Forelimb muscle (tissue), 1 donor: ENCODE measurements at places on chromosomes 13 and 19. TPM values are rescaled to one million over a fixed set of nuclear protein-coding genes. Genes with fewer than 3 reads are reported as not detected.
A peak's percentile ranks its signal among the peaks of the same experiment; 100 is the strongest.

STRN4 gene
- polyA plus RNA-seq = 46.7 TPM

ZNF729 gene
- polyA plus RNA-seq = 0.06 TPM

C1QTNF9B gene
- polyA plus RNA-seq = 2.0 TPM

ZNF415 gene
- polyA plus RNA-seq = 10.4 TPM

SLC10A2 gene
- polyA plus RNA-seq = not detected

MIPEP gene
- 7.9 TPM for polyA plus RNA-seq

APOC4 gene
- polyA plus RNA-seq = not detected

OR1M1 gene
- not detected for polyA plus RNA-seq

PMIS2 gene
- polyA plus RNA-seq = not detected

ARMC6 gene
- 26.0 TPM for polyA plus RNA-seq

IGFL1 gene
- polyA plus RNA-seq = not detected

SLC25A41 gene
- polyA plus RNA-seq = 0.23 TPM

CATSPERD gene
- not detected for polyA plus RNA-seq

APLP1 gene
- 7.1 TPM for polyA plus RNA-seq

WTIP gene
- 18.7 TPM for polyA plus RNA-seq

GRCh38 chr13:76160961-76161925 is 525.1 kb downstream of the LMO7 start:
- DNase-seq = peak; percentile 39

- no peak for DNase-seq
Measured at GRCh38 chr19:41877916-41878905, 1.1 kb downstream of the CD79A start.

GRCh38 chr19:18284712-18285360 is 3.4 kb upstream of the JUND start:
- DNase-seq = no peak

- no peak for DNase-seq
Measured at GRCh38 chr19:50869479-50869878, 3.8 kb upstream of the KLK2 start.

GRCh38 chr13:71327266-71327665 is 539.7 kb downstream of the DACH1 start:
- no peak for DNase-seq

DNA sequence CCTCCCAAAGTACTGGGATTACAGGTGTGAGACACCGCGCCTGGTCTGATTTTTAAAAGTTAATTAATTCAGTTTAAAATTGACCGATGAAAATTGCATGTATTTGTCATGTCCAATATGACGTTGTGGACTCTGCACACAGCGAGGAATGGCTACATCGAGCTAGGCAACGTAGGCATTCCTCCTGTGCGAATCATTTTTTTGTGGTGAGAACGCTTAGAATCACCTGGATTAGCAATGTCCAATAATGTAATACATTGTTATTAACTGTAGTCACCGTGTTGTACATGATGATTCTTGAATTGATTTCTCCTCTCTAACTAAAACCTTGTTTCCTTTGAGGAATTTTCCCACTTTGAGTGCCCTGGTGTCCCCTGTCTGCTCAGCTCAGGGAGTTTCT is 3.4 kb downstream of the LAIR2 start:
- DNase-seq = no peak

GRCh38 chr13:102597029-102597961 is 509 bp downstream of the TPP2 start:
- no peak for DNase-seq

DNA sequence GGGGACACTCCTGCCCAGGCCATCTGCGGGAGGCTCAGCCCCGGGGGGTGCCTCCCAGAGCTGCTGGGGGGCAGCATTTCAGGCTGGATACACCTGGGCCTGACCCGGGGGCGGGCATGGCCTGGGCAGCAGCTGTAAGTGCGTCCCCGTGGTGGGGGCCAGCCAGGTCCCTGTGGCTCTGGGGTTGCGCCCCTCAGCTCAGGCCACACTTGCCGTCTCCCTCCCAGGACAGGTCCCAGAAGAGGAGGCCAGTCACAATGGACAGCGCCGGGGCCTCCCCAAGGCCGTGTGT is 11.6 kb downstream of the CBARP start:
- no peak for DNase-seq

DNA sequence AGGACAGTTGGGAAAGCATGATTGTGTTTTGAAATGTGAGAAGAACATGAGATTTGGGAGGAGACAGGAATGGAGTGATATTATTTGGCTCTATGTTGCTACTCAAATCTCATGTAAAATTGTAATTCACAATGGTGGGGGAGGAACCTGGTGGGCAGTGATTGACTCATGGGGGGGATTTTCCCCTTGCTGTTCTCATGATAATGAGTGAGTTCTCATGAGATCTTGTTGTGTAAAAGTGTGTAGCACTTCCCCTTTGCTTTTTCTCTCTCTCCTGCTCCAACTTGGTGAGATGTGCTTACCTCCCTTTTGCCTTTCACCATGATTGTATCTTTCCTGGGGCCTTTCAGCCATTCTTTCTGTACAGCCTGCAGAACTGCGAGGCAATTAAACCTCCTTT is 1261.0 kb upstream of the ATXN8OS start:
- DNase-seq = no peak

GRCh38 chr19:50874211-50874610 is 972 bp downstream of the KLK2 start:
- DNase-seq = no peak

- DNase-seq = no peak
Measured at GRCh38 chr19:40584007-40584406, 7.3 kb downstream of the SHKBP1 start.

- no peak for DNase-seq
Measured at GRCh38 chr13:89496478-89496877, 1825.3 kb downstream of the SLITRK5 start.

GRCh38 chr13:79614250-79614918 is 133.4 kb downstream of the NDFIP2 start:
- DNase-seq = no peak

- no peak for DNase-seq
Measured at GRCh38 chr19:37991841-37992248, 84.8 kb downstream of the SIPA1L3 start.

DNA sequence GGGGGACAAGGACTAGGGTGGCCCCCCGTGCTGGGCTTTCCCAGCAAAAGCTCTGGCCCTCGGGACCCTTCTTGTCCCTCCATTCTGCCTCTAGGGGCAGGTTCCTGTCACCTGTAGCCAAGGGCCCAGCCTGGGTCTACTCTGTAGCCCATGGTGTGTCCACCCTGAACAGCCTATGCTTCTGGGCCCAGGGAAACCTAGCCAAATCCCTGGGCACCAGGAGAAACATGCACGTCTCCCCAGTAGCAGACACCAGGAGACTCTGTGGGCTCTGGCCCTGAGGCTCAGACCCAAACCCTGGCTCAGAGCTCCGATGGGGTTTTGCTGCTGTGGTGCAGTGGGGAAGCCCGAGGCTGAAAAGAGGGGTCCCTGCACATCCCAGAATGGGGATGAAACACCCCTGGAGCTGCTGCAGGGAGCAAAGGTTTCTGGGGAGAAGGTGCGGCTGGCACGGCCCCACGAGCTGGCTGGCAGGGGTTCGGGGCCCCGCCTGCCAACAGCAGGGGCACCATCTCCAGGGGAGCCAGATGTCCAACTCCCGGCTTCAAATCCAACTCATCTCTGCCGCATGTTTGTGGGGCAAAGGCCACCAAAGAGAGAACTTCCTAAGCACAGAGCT is 18.2 kb downstream of the CEBPG start:
- DNase-seq = no peak

DNA sequence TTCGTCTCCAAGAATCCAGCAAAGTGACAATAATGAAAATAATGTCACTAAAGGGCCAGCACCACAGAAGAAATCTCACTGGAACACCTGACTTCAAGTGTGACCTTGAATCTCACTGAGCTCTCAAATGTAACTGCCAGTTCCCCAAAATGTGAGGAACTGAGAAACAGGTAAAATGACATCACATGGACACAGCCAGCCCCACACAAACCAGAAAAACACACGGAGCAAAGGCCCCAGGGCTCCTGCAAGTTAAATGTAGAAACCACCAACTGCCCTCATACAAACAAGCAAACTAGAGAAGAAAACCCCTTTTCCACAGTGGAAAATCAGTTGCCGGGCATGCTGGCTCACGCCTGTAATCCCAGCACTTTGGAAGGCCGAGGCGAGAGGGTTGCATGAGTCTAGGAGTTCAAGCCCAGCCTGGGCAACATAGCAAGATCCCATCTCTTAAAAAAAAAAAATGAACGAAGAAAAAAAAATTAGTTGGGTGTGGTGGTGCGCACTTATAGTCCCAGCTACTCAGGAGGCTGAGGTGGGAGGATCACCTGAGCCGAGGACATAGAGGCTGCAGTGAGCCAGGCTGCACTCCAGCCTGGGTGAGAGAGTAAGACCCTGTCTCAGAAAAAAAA is 8.7 kb upstream of the KANK2 start:
- DNase-seq = no peak

DNA sequence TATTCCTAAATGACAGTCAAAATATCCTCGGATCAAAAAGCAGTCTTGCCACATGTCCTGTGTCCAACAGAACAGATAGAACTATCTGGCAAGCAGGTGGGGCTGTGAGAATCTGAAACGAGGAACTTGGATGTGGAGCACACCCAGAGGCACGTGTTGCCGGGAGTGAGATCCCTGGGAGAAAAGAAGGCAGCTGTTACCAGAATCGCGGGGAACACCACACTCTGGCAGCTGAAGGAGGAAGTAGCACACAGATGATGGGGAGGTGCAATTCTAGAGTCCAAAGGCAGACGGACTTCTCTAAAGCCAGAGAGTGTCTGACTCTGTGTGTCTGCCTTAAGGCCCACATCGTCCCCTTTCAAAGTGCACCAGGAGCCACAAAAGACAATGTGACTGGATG is 22.3 kb downstream of the SLC7A1 start:
- DNase-seq = peak; percentile 29

GRCh38 chr13:110214637-110215036 is 92.3 kb downstream of the COL4A1 start:
- DNase-seq = no peak

DNA sequence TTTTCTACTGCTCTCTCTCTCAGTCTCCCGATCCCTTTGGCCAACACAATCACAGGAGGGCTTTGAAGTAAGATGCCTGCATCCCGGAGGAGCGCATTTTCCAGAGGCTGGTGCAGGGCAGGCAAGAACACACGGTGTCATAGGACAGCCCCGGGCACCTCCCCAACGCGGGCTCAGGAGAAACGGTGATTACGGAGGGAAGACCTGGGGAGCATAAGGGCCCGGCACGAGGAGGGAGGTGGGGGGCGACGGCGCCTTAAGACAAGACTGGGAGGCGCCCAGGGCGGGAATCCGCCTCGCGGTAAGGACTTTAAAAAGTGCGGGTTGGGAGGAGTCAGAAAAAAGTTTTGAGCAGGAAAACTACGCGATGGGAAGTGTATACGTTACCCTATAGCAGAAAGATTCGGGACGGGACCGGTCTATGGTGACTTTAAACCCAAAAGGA is 18.7 kb upstream of the ZNF888 start:
- no peak for DNase-seq

- no peak for DNase-seq
Measured at GRCh38 chr13:77697217-77698103, at the start of gene SLAIN1. Gene SLAIN1, plus strand, starts transcription at chr13:77697687. Its CDS starts 227 bp downstream, at chr13:77697914.

GRCh38 chr19:46271481-46272197 is 25.2 kb upstream of the HIF3A start:
- DNase-seq = no peak

DNA sequence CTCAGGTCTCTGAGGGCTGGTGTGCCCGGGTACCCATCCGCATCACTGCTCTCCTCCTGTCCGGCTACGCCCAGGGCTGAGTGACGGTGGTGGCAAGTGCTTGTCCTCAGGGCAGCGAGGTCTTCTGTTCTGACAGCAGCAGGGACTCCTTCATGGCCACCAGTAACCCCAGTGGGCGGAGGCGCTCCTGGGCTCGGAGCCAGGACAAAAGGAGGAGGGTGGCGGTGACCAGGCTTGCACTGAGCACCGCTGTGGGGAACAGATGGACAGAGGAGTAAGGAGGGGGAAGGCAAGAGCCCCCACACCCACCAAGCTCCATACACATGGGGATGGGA is 5.8 kb downstream of the CD320 start:
- no peak for DNase-seq

DNA sequence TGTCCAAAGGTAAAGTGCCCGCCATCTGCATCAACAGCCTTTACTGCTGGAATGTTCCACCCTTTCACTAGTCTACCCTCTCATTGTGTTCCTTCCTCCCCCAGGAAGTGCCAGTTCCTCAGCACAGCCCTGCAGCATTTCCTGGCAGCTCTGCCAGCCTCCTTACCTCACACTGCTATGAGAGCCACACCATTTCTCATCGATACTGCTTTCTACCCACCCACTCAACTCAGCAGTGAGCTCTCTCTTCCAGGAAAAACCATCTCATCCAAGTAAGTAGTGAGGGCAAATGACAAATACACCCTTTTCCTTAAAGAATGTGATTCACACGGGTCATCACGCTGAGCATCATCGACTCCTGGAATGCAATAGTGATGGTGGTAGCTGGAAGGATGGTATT is 19.8 kb downstream of the UQCRFS1 start:
- no peak for DNase-seq

DNA sequence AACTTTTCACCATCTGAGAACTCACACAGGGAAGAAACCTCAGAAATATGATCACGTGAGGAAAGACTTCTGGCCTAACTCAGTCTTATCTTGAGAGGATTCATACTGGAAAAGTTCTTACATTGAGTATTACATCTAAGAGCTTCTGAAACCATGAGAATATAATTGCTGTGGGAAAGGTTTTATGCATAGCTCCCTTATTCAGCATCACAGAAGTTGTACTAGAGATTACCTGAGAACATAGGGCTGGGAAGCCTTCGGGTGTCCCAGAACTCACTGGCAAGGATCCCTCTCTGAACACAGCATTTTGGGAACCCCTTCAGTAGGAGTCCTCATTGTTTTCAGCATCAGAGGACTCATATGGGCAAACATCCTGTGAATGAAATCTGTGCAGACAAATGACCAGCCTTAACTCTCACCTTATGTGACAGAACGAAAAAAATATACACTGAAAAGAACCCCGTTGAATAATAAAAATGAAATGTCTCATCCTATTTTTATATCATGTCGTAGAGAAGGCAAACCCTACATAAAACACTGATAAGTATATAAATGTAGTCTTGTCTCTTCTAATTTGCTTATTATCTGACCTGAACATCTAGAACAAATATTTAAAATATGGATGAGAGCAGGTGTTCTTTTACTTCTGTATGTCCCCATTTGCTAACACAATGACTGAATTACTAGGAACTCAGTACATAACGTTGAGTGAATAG is 14.2 kb downstream of the ZNF274 start:
- no peak for DNase-seq

- DNase-seq = no peak
Measured at GRCh38 chr13:41458187-41458760, 924 bp downstream of the RGCC start.

DNA sequence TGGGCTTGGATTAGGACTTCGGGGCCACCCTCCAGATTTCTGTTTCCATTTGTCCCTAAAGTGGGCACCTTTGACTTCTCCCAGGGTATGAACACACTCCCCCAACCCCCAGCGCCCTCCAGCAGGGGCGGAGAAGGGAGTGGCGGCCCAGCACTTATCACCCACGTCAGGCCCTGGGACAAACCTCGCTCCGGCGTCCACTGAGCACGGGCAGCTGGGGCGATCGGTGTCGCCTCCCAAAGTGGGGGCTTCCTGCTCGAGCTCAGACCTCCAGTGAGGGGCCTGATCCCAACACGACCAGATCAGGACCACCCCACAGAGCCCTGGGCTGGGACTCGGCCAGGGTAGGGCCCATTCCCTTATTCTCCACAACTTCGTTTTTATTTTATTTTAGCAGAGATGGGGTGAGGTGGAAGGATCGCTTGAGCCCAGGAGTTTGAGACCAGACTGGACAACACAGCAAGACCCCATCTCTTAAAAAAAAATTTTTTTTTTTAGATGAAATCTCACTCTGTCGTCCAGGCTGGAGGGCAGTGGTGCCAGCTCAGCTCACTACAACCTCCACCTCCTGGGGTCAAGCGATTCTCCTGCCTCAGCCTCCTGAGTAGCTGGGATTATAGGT is 3.7 kb upstream of the TCF3 start:
- no peak for DNase-seq
